GF-D8 (cell line): ENCODE measurements at places on chromosomes 13 and 19.

DNA sequence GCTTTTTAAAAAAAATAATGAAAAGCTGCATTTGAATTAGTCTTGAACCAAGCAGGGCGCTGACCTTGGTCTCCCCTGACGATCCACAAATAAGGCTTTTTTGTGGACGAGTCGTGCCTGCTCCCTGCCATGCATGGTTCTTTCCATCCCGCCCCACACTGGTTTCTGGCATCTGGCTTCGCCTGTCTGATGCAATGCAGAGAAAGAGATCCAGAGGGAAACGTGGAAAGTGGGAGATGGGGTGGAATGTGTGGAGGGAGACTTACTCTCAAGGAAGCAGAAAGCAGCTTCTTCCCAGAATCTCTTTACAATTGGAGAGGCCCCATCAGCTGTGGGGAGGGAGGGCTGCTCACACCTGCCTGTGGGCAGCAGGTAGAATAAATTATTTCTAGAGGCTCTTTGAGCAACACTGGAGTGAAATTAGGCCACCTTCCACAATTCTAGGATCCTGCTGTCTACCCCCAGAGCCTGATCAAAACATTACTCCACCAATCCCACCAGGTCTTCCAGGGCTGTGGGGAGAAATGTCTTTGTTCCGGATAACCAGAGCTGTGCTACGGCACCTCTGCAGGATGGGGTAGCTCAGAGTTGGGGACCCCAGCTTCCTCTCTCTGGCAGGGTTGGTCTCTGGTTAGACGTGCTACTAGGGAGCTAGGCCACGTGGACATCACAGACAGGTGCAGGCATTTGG, 183.5 kb downstream of the UQCRFS1 start:
- no peak for DNase-seq

DNA sequence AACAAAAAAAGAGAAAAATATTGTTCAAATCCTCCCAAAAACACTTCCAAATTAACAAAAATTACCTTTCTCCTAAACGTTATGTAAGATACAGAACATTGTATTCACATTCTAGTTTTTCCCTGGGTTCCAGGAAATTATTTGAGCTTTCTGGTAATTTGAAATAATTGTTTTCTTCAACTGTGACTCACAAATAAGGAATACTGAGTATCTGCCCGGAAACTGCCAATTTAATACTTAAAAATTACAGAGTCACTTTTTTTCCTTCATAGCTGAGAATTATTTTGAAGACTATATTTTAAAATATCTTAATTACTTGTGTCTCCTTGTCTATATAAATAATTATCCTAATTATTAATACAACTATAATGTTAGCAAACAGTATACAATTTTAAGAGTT, 709.0 kb upstream of the ARGLU1 start:
- DNase-seq = no peak

DNA sequence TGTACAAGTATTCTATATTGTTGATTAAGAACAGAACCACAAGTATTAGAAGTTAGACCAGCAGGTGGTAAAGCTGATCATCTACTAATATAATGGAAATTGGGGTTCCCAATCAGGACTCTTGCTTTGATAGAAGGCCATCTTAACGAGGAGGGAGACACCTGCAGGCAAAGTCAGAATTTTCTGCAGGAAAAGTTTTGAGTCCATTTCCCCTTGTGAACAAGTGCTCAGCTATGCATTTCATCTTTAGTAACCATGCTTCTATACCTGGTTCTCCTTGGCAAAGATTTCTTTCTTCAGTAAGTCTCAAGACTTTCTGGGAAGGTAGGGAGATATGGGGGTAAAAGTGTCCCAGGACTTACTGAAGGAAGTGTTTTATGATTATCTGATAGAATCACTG, 36.1 kb upstream of the USPL1 start:
- DNase-seq = no peak

GRCh38 chr19:43692385-43692784, 22.4 kb upstream of the PLAUR start:
- DNase-seq = no peak

DNA sequence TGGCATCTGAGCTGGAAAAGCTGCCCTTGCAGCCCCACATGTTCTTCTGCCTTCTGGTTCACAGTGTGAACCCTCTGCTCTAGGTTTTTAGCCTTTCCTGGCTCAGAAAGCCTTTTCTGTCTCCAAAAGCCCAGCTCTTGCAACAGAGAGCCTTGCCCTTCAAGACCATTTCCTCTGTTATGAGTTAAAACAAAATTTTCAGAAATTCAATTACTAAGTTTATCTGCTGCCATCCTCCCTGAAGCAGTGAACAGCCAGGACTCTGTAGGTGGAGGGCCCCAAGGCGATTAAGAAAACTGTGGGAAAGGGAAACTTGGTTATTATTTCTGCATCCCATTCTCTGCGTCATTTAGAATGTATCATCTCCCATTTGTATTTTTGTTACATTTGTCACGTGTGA, 18.8 kb downstream of the FAM124A start:
- no peak for DNase-seq

DNA sequence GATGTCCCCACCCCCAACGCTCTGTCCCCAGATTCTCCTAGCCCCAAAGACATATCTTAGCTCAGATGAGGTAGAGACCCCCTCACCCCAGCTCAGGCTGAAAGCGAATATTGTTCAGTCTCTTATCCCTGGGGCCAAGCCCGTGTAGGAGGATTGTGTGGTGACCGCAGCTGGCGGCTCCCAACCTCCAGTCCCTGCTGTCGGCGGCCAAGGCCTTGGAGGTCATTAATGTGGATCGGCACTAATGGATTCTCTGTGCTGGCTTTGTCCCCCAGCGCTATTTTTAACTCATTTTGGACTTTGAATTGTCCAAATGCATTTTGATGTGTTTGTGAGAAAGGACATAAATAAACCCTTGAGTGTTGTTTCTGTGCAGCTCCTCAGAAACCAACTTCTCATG, 124.2 kb downstream of the UQCRFS1 start:
- DNase-seq = no peak

DNA sequence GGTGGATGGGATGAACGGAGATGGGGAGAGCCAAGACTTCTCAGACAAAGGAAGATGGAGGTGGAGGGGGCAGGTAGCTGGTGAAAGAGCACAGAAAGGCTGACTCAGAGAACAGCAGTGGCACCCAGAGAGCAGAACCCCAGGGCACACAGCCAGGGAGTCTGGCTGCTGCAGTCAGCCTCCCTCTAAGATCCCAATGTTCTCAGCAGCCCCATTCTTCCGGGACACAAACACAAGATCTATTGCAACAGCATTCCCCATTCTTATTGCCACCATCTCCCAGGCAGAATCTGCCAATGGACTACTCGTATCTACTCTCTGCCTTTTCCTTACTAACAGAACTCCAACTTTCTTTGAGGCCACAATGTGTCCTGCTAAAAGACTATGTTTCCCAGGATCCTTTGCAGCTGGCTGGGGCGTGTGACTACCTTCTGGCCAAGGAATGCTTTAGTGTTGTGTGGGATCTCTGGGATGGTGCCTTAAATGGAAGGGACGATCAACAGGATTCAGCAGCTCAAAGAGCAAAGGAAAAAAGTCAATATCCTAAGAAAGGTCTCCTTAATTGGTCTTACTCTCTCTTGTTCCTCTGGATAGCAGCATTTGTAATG, 7.5 kb downstream of the THAP8 start:
- DNase-seq = no peak

- DNase-seq = no peak
Measured at GRCh38 chr13:28273919-28274318, 135.6 kb downstream of the PAN3 start.

DNA sequence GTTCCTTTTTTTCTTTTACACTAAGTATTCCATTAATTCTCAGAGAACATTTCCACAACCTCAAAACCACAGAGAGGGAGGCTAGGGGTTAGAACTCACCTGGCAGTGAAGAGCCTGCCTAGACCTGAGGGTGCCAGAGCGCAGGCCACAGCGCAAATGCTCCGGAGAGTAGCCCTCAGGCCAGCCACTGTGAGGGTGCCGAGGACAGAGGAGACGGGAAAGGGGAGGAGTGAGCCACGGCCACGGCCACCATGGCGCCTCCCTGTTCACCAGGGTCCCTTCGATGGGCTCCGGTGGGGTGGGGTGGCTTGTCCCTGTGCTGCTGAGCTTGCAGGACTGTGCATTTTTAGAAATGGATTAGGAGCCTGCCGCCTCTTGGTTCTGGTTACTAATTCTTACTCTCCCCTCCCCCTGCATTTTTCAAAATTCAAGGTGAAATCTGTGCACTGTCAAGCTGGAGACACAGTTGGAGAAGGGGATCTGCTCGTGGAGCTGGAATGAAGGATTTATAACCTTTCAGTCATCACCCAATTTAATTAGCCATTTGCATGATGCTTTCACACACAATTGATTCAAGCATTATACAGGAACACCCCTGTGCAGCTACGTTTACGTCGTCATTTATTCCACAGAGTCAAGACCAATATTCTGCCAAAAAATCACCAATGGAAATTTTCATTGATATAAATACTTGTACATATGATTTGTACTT, 58.8 kb downstream of the GGACT start:
- DNase-seq = no peak

DNA sequence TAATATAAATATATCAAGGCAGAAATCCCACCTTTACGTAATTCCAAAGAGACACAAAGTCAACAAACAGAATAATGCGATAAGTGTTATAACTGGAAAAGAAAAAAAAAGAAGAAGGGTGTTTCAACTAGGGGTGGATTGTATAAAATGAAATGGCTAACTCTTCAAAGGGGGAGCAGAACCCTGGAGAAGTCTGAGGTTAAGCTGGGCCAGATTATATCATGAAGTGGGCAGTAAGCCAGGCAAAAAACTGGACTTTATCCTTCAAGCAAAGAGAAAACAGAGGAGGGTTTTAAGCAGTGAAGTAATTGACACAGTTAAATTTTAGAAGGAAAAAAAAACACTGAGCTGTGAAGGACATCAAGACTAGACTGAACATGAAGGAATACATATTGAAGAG, 41.9 kb downstream of the TBC1D4 start:
- no peak for DNase-seq

- no peak for DNase-seq
Measured at GRCh38 chr13:111045170-111045569, 69.9 kb upstream of the ARHGEF7 start.

- no peak for DNase-seq
Measured at GRCh38 chr19:50713556-50714236, 5.9 kb downstream of the SHANK1 start.

DNA sequence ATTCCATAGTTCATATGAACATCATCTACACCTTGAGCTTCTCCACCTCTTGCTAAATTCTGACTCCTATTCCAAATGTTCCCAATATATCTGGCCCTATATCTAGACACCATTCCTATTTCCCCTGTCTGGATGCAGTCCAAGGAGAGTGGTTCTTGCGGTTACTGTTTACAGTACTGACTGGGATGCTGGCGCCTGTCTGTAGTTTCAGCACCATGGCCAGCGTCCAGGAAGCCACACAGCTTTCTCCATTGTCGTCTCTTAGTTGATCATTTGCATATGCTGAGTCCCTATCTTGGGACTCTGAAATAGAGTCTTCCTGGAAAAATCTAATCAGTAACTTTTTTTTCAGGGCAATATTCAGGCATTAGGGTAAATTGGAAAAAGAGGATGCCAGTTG, 14.9 kb downstream of the LAIR2 start:
- DNase-seq = no peak

- no peak for DNase-seq
Measured at GRCh38 chr13:108780706-108781105, 151.3 kb downstream of the MYO16 start.

DNA sequence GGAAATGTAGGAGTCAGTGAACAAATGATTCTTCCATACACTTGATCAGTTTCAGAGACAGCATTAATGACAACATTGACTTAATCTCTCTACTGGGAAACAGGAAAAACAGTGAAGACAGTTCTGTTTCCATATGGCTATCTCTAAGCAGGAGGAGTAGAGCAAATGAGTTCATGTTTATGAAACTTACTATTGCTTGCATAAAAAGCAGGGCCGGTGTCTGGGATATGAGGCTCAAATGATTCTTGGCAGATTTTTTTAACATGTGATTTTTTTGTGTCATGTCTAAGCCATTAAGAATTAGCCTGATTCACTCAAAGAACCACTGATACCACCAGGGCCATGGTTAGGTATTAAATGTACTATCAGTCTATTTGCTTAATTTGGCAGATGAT, 141.9 kb downstream of the SLC7A1 start:
- DNase-seq = no peak

DNA sequence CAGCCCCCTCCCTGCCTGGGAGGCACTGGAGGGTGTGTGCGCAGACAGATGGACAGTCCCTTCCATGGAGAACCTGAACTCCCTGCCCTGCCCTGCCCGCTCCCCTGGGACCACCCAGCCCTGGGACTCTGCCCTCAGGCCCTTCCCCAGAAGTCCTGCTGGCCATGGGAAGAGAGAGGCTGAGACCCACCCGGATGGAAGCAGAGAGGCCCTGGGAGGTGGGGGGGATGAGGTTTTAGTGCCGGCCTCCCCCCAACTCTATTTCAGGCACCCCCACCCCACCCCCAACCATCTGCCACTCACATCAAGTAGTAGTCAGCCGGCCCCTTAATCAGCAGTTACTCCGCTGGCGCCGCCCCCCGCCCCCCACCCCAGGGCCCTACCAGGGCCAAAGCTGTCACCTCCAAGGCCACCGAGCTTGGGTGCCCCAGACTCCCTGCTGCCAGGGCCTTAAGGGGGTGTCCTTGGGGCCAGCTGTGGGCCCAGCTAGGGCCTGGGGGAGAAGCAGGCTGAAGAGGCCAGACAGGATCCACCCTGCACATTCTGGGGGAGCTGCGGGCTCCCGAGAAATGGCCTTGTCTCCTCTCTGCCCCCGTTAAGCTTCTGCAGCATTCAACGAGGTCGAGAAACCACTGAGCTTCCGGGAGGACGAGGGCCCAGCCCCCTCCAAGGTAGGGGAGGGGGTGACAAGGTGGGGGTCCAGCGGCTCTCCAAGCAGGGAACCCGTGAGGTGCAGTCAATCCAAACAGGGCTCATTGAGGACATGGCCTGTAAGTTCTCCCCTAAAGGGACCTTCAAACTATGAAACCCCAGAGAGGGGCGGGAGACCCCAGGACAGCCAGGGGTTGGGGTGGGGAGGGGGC, 17.4 kb downstream of the NMRK2 start:
- no peak for DNase-seq

GRCh38 chr13:30410705-30411125, 11.6 kb upstream of the UBE2L5 start:
- no peak for DNase-seq

- DNase-seq = no peak
Measured at GRCh38 chr13:51856998-51857397, 4.8 kb upstream of the CCDC70 start.

- no peak for DNase-seq
Measured at GRCh38 chr13:27023385-27024073, 148.1 kb downstream of the USP12 start.

- no peak for DNase-seq
Measured at GRCh38 chr19:42412661-42413076, 14.5 kb downstream of the LIPE start.

GRCh38 chr13:23386533-23386932, 47.0 kb downstream of the SACS start:
- DNase-seq = no peak

DNA sequence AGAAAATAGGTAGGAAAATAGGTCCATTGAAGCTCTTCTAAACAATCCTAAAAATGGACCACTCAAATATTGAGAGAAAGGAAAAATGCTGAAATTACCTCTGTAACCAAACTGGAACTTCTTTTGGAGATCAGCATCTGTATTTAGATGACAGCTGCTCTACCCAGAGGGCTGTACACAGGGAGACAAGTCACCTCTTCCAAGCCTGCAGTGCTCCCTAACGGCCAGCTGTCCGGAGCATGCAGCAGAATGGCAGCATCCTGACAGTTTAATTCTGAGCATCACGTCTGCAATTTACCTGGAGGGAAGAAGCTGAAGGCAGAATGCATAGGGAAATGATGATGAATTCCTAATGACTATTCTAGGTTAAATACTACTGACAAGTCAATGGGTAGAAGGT, 62.8 kb upstream of the DIAPH3 start:
- DNase-seq = no peak
